Hematopoietic multipotent progenitor cell treated with erythropoietin and hydrocortisone succinate and interleukin-3 and kit ligand, for 4 days (in vitro differentiated cells): ENCODE measurements at places on chromosomes 3 and 15.

- DNase-seq, result peak; percentile 82
Observed at GRCh38 chr3:37024820-37025405, 31.6 kb downstream of the MLH1 start.

DNA sequence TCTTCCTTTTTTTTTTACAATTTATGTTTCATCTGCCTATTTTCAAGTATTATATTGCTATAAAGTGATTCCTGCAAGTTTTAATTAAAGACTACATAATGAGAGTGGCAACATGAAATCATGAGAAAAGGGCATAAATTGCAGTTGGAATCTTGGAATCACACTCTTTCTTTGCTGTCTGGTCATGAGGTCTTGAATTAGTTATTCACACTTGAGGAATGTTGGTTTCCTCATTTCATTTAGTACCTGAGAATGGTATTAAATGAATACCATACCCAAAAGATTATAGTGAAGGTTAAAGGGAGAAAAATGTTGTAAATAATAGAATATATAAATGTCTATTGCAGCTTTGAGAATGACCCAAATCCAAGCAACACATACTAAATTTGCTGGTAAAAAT is 25.8 kb upstream of the CNTN3 start:
- DNase-seq, result no peak

DNA sequence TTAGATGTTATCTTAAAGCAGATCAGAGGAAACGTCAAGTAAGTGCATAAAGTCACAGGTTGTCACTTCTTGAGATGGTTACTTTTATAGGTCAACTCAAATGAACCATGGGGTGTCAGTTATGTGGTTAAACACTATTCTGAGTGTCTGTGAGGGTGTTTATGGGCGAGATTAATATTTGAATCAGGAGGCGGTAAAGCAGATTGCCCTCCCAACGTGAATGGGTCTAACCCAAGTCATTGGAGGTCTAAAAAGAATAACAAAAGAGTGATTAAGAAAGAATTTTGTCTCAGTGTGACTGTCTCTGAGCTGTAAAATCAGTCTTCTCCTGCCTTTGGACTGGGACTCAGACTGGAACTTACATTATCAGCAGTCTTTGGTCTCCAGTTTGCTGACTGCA is 977.5 kb downstream of the NAALADL2 start:
- DNase-seq, result no peak

DNA sequence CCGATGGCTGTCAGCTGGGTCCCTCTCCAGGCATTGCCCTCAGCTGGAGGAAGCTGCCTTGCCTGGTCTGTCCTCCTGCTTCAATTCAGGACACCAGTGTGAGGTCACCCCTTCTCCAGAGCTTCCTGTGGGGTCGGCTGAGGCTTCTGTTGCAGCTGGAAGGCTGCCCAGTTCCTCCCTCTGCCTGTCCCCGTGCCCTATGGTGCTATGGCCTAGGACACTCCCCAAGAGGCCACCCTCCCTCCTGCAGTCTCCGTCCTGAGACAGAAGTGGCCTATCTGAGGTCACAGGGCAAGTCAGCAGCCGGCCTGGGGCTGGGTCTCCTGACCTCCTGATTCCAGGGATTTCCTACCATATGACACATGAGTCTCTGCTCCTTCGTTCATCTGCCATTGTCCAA is 57.9 kb downstream of the RASGRF1 start:
- peak; percentile 54 for DNase-seq

DNA sequence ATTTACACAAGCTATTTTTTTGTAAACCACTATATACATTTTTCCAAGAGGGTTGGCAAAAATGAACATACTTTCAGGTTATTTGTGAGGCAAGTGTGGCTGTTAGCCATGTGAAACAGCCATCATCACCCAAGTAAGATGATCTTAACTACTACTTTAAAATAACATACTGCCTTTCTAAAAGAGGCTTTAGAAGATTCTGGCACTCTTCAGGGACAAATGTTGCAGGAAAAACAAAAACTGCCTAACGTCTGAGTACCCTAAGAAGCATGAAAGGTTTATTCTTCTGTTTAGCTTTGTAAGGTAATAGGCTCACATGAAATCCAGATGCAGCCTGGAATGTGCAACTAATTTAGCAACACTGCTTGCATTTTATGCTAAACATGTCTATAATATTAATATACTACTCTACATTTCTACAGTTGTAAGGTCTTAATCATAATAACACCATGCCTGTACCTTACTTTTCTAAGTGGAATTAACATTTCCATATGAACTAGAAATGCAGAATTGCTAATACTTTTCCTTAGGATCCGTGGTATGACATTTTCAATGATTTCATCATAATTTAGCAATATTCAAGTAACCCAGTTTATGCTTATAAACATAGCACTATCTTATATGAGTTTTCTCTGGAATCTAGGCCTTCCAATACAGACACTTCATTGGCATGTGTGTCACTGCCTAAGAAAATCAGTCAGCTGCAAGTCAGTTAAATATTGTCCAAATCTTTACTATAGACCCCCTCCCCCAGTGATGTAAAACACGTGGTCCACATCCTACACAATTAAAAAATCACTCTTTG is 4.5 kb upstream of the LSAMP start:
- DNase-seq, result no peak

GRCh38 chr3:127256733-127257271 is 31.0 kb downstream of the PRR20G start:
- no peak for DNase-seq

DNA sequence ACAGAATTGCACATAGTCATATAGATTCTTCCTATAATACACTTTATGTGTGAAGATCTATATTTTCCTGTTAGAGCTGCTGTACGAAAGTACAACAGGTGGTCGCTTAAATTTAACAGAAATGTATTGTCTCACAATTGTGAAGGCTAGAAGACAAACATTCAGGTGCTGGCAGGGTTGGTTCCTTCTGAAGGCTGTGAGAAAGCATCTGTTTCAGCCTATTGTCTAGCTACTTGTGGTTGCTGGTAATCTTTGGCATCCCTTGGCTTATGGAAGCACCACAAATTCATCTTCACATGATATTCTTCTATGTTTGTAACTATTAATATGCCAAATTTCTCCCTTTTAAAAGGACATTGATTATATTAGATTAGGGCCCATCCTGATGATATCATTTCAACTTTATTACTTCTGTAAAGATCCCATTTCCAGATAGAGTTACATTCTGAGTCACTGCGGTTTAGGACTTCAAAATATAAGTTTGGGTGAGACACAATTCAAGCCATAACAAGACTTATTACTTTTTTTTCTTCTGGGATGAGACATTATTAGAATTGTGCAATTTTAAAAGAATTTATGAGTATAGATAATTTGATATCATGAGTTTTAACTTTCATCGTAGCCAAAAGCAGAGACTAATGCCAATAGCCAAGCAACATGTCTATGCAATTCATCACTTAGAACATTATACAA is 248.1 kb upstream of the BCHE start:
- DNase-seq, result no peak

DNA sequence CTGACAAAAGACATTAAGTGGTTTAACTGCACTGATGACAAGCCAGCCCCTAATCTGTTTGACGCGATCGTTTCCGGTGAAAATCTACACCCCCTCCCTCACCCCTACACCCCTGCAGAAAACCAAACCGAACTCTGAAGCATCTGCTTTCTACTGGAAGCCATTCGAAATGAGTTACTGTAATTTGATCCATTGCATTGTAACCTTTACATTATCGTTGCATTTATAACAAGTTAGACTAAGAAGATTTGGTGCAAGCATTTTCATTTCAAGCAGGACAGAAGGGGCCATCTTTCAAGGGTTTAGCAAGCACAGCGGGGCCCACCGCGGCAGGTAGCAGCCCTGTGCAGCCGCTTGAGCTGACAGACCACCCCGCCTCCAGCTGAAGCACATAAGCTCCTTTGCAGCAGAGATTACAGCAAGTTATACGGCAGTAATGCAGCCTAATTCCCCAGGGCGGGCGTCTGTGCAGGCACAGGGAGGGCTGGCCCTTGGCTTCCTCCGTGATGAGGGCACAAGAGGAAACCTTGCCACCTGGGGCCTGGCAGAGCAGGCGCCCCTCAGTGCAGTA is 79.3 kb downstream of the CHSY1 start:
- no peak for DNase-seq
